GM23338 (cell line): ENCODE measurements at places on chromosomes 16 and 17. TPM values are rescaled to one million over a fixed set of nuclear protein-coding genes. Genes with fewer than 3 reads are reported as not detected.

DNA sequence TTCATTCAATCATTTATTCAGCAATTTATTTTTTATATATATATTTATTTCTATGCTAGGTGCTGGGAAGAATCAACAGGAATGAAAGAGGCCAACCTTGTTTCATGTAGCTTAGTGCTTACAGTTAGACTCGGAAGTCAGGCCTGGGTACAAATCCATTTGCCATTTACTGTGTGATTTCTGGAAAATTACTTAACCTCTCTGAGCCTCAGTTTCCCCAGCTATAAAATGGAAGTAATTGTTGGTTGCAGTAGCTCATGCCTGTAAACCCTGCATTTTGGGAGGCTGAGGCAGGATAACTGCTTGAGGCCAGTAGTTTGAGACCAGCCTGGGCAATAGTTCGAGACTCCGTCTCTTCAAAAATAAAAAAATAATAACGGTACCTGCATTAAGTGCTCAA is 27.2 kb upstream of the MLKL start:
- no peak overlapping the region for H3K4me3 ChIP-seq
- no peak for DNase-seq
- H3K27me3 ChIP-seq: no peaks in the 10 kb centered on the region
- H3K4me1 ChIP-seq: peaks cover 18% of the 10 kb centered on the region
- H3K36me3 ChIP-seq: no peaks in the 10 kb centered on the region

DNA sequence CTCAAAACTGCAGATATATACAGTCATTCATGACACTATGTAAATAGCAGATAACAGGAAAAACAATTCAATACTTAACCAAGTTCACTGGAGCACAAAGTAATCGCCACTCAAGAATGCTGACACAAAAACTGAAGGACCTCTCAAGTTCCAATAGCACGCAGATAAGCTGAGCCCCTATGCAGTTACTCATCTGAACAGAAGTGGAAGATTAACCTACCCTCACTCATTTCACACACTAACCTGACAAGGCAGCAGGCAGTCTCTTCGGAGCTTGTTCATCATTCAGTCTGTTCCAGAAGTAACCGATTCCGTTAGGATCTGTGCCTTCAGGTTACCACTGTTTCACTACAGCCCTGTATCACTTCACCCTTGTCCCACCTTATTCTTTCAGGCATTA is 6.0 kb downstream of the HELZ start:
- no peak overlapping the region for H3K27ac ChIP-seq
- no peak for DNase-seq
- peaks cover 8% of the 10 kb centered on the region for H3K4me1 ChIP-seq
- H3K4me3 ChIP-seq: no peak overlapping the region
- H3K27me3 ChIP-seq: no peaks in the 10 kb centered on the region

- H3K36me3 ChIP-seq: no peaks in the 10 kb centered on the region
- peaks cover 6% of the 10 kb centered on the region; the same call in 1 of the 2 replicates for H3K4me1 ChIP-seq
- DNase-seq: no peak
- H3K27me3 ChIP-seq: no peaks in the 10 kb centered on the region
- no peak overlapping the region for H3K4me3 ChIP-seq
Observed at GRCh38 chr16:7839568-7839967, 506.9 kb downstream of the RBFOX1 start.

GRCh38 chr17:17355426-17355825 is 52.3 kb downstream of the NT5M start:
- no peak overlapping the region for H3K27ac ChIP-seq
- H3K4me3 ChIP-seq: no peak overlapping the region
- H3K4me1 ChIP-seq: peaks cover under 1% of the 10 kb centered on the region; the same call in 1 of the 2 replicates
- H3K36me3 ChIP-seq: no peaks in the 10 kb centered on the region

DNA sequence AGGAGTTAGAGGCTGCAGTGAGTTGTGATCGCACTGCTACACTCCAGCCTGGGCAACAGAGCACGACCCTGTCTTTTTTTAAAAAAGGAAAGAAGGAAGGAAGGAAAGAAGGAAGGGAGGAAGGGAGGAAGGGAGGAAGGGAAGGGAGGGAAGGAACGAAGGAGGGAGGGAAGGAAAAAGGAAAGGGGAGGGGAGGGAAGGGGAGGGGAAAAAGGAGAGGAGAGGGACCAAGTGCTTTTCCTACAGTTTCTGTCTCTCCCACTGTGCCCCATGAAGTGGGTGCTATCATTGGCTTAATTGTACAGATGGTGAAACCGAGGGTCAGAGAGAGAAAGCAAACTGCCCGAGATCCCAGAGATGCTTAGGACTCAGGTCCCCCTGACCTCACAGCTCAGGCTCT is 57.6 kb downstream of the SOCS1 start:
- DNase-seq: no peak
- H3K36me3 ChIP-seq: no peaks in the 10 kb centered on the region
- H3K27ac ChIP-seq: no peak overlapping the region
- no peaks in the 10 kb centered on the region for H3K27me3 ChIP-seq
- peaks cover 26% of the 10 kb centered on the region for H3K4me1 ChIP-seq
- H3K4me3 ChIP-seq: no peak overlapping the region

GRCh38 chr16:6193718-6194117 is 1096.1 kb upstream of the EEF2KMT start:
- H3K27me3 ChIP-seq: no peaks in the 10 kb centered on the region
- peak; percentile 81 for DNase-seq
- H3K36me3 ChIP-seq: no peaks in the 10 kb centered on the region
- H3K4me3 ChIP-seq: no peak overlapping the region
- H3K27ac ChIP-seq: no peak overlapping the region
- H3K4me1 ChIP-seq: peaks cover 39% of the 10 kb centered on the region

- no peak for DNase-seq
- no peak overlapping the region for H3K27ac ChIP-seq
- peaks cover 13% of the 10 kb centered on the region; the same call in 1 of the 2 replicates for H3K4me1 ChIP-seq
- H3K36me3 ChIP-seq: no peaks in the 10 kb centered on the region
- H3K4me3 ChIP-seq: peak overlapping the region; percentile 76
Observed at GRCh38 chr17:41667280-41668041, 21.2 kb upstream of the EIF1 start.

GRCh38 chr17:30570596-30571265 is 93.5 kb downstream of the GOSR1 start:
- no peaks in the 10 kb centered on the region for H3K36me3 ChIP-seq
- no peak overlapping the region for H3K4me3 ChIP-seq
- no peaks in the 10 kb centered on the region for H3K4me1 ChIP-seq
- H3K27me3 ChIP-seq: no peaks in the 10 kb centered on the region
- no peak overlapping the region for H3K27ac ChIP-seq

DNA sequence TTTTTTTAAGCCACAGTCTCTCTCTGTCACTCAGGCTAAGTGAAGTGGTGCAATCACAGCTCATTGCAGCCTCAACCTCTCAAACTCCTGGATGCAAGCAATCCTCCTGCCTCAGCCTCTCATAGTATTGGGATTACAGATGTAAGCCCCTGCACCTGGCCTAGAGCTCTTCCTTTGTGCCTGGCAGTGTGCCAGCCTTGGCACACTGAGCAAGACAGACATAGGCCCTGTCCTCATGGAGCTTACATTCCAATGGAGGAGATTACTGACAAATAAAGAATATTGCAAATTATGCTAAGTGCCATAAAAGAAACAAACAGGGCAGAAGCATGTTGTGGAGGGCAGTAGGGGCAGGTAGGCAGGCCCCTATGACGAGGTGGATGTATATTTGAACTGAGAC is 920 bp upstream of the CNGB1 start:
- no peaks in the 10 kb centered on the region for H3K4me1 ChIP-seq
- H3K27ac ChIP-seq: no peak overlapping the region
- H3K4me3 ChIP-seq: no peak overlapping the region
- no peak for DNase-seq
- H3K27me3 ChIP-seq: no peaks in the 10 kb centered on the region

GRCh38 chr16:24085666-24086065 is 170.5 kb upstream of the CACNG3 start:
- H3K27ac ChIP-seq: no peak overlapping the region
- no peak for DNase-seq
- H3K4me3 ChIP-seq: no peak overlapping the region
- no peaks in the 10 kb centered on the region for H3K36me3 ChIP-seq

DNA sequence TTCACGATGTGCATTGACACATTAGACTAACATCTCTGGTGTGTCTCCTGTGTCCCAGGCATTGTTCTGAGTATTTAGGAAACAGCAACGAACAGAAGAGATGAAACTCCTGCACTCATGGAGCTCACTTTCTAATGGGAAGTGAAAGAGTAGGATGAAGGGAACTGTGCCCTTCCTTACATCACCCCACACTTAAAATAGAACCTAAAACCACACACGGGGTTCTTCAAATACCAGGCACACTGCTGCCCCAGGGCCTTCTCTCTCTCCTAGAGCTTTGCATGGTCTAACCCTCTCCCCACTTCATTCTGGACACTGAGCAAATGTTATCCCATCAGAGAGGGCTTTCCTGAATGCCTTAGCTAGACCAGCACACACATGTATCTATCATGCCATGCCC is 33.7 kb downstream of the TRIM25 start:
- no peaks in the 10 kb centered on the region for H3K4me1 ChIP-seq
- no peak for DNase-seq
- no peak overlapping the region for H3K27ac ChIP-seq
- no peaks in the 10 kb centered on the region for H3K36me3 ChIP-seq
- no peaks in the 10 kb centered on the region for H3K27me3 ChIP-seq

DNA sequence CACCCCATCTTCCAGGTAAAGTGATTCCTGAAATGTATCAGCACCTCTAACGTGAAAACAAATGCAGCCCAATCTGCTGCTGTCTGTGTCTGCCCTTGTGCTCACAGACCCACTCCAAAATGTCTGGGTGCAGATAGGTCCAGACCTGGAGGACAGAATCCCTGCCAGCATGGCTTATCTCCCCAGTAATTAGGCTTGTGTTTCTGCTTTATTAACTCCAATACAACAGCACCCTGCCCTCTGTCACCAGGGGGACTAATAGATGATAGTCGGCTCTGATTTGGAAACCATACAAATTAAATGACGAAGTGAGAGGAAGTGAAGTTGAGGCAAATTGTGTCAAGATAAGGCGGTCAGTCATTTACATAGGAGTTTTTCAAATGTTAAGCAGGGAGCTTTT is 608.3 kb upstream of the SALL1 start:
- H3K36me3 ChIP-seq: no peaks in the 10 kb centered on the region
- no peaks in the 10 kb centered on the region for H3K27me3 ChIP-seq
- no peak overlapping the region for H3K27ac ChIP-seq

DNA sequence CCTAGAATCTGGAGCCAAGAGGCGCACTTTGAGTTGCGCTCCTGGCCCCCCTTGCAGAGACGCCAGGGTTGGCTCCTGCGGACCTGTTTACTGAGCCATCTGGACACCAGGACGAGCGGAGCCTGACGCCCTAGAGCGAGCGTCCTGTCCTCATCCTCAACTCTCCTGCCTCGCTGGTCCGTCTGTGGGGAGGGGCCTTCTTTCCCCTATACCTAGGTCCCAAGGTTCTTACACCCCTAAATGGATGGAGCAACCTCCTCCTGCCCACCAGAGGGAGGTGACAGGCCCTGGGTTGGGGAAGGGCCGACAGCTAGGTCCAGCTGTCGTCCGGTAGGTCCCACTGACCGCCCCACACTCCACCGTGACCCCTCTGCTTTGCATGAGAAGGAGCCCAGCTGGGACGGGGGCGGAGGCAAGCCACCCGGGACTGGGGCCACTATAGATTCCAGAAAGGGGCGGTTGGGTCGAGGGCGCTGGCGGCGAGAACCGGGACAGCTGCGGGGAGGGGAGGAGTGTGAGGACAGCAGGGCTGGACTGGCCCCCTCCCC is 3.1 kb upstream of the LHX1 start:
- no peaks in the 10 kb centered on the region for H3K36me3 ChIP-seq
- DNase-seq: peak; percentile 71
- H3K4me3 ChIP-seq: peak overlapping the region; percentile 84
- H3K27me3 ChIP-seq: peaks cover 100% of the 10 kb centered on the region

- no peaks in the 10 kb centered on the region for H3K36me3 ChIP-seq
- H3K4me1 ChIP-seq: no peaks in the 10 kb centered on the region
- DNase-seq: no peak
- H3K4me3 ChIP-seq: no peak overlapping the region
- H3K27me3 ChIP-seq: no peaks in the 10 kb centered on the region
Observed at GRCh38 chr16:48879223-48880122, 269.5 kb upstream of the N4BP1 start.

GRCh38 chr16:56513972-56514371 is 5.9 kb downstream of the BBS2 start:
- no peak overlapping the region for H3K27ac ChIP-seq
- peaks cover 3% of the 10 kb centered on the region; the same call in 1 of the 2 replicates for H3K4me1 ChIP-seq
- no peaks in the 10 kb centered on the region for H3K27me3 ChIP-seq
- no peaks in the 10 kb centered on the region for H3K36me3 ChIP-seq

GRCh38 chr17:37365589-37365988 is 10.2 kb upstream of the C17orf78 start:
- no peak overlapping the region for H3K27ac ChIP-seq
- H3K4me1 ChIP-seq: peaks cover 1% of the 10 kb centered on the region; the same call in 1 of the 2 replicates
- H3K36me3 ChIP-seq: no peaks in the 10 kb centered on the region
- H3K4me3 ChIP-seq: no peak overlapping the region
- H3K27me3 ChIP-seq: no peaks in the 10 kb centered on the region

GRCh38 chr17:55524440-55525220 is 13.4 kb upstream of the SMIM36 start:
- no peaks in the 10 kb centered on the region for H3K27me3 ChIP-seq
- no peaks in the 10 kb centered on the region for H3K36me3 ChIP-seq
- no peak overlapping the region for H3K4me3 ChIP-seq
- DNase-seq: no peak

DNA sequence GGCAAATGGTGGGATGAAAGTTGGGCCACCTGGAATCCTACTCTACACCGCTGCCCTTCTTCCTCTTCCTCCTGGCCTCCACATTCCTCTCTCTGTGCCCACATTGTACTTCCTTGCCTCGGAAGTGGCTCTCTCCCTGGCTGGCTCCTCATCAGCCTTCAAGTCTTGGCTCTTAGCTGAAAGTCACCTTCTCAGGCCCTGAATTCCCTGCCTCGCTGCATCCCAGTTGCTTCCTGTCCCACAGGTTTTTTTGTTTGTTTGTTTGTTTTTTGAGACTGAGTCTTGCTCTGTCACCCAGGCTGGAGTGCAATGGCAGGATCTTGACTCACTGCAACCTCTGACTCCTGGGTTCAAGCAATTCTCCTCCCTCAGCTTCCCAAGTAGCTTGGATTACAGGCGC is 2.6 kb upstream of the PAM16 start:
- no peak for DNase-seq
- H3K4me1 ChIP-seq: peaks cover 7% of the 10 kb centered on the region
- no peak overlapping the region for H3K4me3 ChIP-seq
- H3K36me3 ChIP-seq: no peaks in the 10 kb centered on the region
- 0 out of 2 replicates have a peak overlapping the region, but pooled peaks have one; percentile 39 for H3K27ac ChIP-seq

- H3K4me1 ChIP-seq: peaks cover 2% of the 10 kb centered on the region; the same call in 1 of the 2 replicates
- no peak overlapping the region for H3K27ac ChIP-seq
- no peak for DNase-seq
- H3K27me3 ChIP-seq: peaks cover 7% of the 10 kb centered on the region; the same call in 1 of the 2 replicates
Observed at GRCh38 chr17:15346066-15346595, 4.7 kb upstream of the TEKT3 start.

The OTOP3 gene
- not detected in 2 replicates for total RNA-seq

The SSTR5 gene
- 1.0 TPM in 1 of 2 replicates, not detected in the other for total RNA-seq

The KRTAP4-8 gene
- total RNA-seq: not detected in 2 replicates

The LITAFD gene
- total RNA-seq: not detected in 2 replicates

The TPPP3 gene
- 0.28 TPM in 1 of 2 replicates, not detected in the other for total RNA-seq

The TNK1 gene
- total RNA-seq: 8.9 and 15.0 TPM in 2 replicates

The UBTF gene
- total RNA-seq: 62.2 and 78.8 TPM in 2 replicates

The MYH2 gene
- 17.9 and 27.7 TPM in 2 replicates for total RNA-seq
